HuH-7.5 (cell line): ENCODE measurements at places on chromosomes 5 and 9.

DNA sequence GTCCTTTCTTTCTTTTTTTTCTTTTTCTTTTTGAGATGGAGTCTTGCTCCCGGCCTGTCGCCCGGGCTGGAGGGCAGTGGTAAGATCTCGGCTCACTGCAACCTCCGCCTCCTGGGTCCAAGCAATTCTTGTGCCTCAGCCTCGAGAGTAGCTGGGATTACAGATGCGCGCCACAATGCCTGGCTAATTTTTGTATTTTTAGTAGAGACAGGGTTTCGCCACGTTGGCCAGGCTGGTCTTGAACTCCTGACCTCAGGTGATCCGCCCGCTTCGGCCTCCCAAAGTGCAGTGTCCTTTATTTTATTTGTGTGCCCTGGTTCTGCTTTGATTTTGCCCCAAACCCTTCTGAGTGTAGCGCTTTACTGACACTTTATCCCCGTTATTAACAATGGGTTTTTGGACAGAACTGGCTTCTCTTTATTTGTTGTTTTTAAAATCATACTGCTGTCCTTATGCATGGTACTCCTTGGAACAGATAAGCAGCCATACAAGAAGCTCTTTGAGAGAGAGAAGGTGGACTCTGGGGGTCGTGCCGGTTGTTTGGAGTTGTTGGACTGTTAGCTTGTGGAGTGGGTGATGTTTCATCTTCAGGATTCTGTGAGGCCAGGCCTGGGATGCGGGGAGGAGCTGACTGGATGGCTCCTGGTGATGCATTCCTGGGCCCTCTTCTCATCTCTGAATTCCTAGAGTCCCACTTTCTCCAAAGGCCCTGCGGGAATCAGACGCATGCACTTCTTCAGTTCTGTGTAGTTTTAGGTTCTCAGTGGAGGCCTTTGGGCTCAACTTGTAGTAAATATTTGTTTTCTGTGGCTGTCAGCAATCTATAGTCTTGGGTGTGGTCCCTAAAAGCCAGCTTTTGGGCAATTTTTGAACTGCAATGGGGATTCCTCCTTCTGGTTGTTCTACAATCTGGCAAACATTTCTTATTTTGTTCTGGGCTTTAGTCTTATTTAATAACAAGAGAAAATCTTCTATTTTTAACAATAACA, 47.8 kb downstream of the PTTG1 start:
- DNase-seq, result no peak

GRCh38 chr9:36902861-36903524, 131.1 kb downstream of the PAX5 start:
- no peak for DNase-seq

DNA sequence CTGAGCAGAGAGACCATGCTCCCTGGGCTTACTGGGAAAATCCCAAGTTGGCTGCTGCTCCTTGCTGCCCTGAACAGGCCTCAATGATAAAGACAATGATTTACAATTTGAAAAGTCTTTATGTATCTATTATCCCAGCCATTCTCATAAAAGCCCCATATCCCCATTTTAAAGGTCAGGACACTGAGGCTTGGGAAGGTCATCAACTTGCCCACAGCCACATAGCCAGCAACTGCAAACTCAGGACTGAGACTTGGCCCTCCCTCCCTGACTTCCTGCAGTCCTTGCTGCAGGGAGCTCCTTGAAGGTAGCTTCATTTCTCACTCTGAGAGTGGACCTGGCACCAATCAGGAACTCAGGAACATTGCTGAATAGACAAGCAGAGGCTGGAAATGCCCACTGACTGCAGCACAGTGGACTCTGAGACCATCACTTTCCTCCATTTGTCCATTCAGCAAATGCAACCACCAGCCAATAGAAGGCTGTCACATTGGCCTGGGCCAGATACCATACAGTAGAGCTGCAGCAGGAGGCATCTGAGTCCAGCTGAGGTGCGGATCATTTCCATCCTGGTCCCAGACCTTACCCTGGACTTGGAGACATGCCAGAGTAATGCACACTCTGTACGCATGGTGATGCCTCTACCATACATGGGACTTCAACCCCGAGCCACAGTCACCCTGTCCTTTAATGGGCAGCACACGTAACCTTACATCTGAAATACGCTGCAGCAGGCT, 18.3 kb downstream of the TNIP1 start:
- no peak for DNase-seq

DNA sequence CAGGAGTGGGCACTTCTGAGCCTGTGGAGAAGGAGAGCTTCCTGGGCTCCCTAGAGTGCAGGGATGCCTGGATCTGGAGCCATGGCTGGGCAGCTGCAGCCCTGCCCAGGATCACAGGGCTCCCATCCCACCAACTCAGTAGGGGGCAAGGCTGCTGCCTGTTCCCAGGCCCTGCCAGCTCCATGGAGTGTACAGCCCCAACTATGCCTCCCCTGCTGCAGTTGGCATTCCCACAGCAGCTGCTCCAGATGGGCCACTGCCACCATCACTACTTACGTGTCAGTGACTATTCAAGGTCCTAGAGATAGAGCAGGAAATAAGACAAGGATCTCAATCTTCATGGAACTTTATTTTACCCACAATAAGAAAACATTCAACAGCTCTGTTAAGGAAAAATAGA, 107.1 kb upstream of the TNPO1 start:
- DNase-seq, result no peak

- DNase-seq, result no peak
Observed at GRCh38 chr9:12930906-12931305, 156.1 kb downstream of the LURAP1L start.

DNA sequence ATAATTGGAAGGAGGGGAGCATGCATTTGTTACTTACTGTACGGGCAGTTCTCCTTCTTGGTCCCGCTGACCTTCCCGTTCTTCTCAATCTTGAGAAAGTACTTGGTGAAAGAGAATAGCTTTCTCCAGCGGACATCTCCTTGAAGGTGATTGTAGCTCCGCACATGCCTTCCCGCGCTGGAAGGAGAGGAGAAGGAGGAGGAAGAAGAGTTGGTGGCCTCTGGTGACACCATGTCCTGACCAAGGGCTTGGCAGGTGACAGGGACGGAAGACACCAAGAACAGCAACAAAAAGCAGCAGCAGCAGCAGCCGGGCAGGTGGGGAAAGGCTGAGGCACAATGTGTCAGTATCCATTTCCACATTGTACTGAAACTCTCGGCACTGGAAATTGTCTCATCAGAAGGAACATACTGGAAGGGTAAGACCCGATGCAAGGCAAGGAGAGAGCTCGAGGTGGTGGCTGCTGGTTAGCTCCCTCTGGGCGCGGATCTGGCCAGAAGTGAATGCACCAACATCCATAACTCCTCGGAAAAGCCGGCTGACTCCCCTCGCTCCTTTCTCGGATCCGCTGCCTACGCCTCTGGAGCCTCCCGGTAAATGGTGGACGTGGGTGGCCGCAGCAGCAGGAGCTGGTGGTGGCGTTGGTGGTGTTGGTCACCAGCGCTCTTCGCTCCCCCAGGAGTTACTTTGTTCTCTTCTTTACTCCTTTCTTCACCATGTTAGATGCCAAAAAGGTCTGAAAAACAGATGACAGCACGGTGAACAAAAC, 715 bp downstream of the FGF10 start:
- no peak for DNase-seq

DNA sequence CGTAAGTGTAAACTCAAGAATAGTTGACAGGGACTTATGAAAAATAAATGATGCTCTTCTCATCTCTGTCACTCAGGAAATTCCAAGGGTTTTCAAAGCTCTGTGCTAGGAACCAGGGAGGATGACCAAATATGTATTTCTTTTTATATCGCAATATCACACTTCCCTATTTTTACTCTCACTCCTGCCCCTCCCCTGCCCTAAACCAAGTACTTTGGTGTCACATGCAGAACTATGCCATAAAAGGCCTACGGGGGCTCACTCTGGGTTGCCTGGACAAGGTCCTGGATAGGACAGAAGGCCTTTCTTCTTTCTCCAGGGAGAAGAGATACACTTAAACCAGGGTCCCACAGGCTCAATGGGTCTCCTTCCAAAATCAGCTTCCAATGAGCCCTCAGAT, 8.3 kb upstream of the RETREG1 start:
- no peak for DNase-seq

DNA sequence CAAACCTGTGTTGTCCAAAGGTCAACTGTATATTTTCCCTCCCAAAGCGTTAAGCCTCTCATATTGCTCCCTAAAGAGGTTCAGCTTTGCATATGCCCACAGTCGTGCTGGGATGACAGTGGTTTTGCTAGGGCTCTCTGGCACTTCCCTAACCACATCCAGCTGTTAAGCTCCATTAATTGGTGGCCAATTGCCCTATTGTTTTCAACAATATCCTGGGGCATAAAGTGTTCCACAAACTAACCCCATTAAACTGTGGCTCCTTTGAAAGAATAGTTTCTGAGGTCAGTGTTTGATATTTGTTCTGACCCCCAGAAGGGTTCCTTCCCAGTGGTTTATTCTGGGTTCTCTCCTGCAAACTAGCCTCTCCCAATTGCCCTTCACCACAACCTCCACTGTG, 194.5 kb downstream of the HSD17B3 start:
- no peak for DNase-seq

DNA sequence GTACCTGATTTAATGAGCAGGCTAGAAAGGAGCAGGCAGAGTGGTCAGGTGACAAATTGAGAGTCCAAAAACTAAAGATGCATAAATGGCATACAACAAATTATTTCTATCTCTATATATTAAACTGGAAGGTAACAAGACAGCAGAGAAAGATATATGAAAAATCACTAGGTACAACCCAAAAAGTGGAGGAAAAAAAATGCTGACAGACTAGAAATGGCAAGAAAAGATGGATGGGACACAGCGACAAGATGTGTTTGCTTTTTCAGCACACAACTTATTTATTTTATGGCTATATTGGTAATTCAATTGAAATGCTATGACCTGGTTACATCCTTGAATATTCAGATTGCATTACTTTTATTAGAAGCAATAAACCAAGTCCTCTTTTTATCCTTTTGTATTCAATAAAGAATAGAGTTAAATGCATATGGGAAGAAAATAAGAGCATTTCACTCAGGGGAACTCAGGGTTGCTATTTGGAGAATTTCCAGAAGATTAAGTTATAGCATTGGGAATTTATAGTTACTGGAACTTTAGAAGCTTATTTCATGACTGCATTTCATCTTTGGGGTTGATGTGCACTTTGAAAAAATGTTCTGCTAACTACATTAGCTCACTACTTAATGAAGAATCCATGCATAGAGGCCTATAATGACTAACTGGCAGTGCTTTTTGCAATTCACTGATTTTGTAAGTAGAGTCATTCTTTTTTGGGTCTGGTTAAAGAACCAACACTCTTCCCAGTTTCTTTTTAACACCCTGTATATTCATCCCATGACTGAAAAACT, 566.6 kb upstream of the TUSC1 start:
- DNase-seq, result no peak

DNA sequence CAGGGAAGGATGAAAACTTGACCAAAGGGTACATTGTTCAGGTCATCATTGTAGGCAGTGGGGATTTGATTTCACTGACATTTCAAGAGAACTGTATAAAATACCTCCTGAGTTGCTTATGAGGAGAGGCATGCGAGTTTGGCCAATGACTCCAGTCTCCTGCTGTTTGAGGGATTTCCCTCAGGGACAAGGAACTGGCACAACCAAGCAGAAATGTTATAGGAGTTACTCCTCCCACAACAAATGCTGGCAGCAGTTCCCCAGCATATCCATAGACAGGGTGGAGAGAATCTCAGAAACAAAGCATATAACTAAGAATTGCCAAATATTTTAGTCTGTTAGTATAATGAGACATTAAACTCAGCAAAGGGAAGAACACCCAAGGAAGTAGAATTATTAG, 47.2 kb upstream of the FBXL7 start:
- DNase-seq, result no peak

DNA sequence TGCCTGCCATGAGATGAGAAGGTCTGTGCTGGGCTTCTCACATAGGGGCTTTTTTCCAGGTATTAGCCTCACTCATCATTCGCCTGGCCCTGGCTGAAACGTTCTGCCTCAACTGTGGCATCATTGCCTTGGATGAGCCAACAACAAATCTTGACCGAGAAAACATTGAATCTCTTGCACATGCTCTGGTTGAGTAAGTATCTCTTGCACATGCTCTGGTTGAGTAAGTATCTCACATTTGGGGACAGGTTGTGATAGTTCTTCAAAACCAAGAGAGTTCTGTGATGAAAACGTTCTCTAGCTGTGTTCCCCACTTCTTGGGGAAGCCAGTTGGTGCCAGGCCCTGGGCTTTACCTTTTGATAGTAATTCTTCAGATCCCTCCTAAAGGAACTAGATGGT, 17.4 kb upstream of the IL13 start:
- DNase-seq, result no peak

DNA sequence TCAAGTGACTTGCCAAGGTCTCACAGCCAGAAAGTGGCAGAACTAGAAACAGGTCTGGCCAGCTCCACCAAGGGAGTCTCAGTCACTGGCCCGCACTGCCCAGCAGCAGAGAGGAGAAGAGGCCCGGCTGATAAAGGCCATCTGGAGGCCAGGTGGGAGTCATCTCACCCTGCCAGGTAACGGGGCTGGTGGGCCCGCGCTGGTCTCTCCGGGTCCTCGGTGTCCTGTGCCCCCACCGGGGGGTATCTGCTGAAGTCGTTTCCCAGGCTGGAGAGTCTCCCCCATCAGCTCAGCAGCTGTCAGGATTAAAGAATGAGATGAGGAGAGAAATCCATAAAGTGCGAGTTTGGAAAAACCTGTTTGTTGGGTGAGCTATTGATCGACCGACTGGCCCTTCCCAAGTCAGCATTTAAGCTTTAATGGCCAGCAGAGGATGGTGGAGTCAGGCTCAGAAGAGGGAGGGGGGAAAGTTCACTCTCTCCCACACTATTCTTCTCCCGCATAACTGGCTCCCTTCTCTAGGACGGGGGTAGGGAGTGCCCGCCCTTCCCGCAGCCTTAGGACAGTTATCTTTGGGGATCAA, 30.3 kb downstream of the LMX1B start:
- no peak for DNase-seq

- DNase-seq, result no peak
Observed at GRCh38 chr9:121059998-121060636, 10.0 kb upstream of the C5 start.

DNA sequence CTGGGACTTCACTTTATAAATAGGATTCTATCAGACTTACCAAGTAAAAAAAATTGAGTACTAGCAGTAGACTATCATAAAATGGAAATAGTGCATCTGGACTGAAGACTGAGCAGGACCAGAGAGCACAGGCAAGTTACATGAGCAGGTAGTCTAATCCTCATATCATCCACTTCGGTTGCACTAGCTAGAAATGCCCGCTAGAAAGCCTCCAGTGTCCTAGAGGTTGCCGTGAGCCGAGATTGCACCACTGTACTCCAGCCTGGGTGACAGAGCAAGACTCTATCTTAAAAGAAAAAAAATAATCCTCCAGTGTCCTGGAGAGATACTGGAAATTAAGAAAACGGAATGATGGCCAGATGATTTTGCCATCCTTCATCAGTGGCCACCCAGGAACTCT, 20.0 kb downstream of the C5orf47 start:
- no peak for DNase-seq

GRCh38 chr5:75690669-75691068, 26.6 kb downstream of the POC5 start:
- DNase-seq, result no peak
